ENCODE measurements at places on chromosomes 12 and 14. TPM values are rescaled to one million over a fixed set of nuclear protein-coding genes. Genes with fewer than 3 reads are reported as not detected.

Gene STYK1
- total RNA-seq, result 8.4 TPM

- no peak overlapping the region for H3K4me3 ChIP-seq
- no peaks in the 10 kb centered on the region for H3K4me1 ChIP-seq
- H3K27ac ChIP-seq, result no peak overlapping the region
- DNase-seq, result no peak
- no peaks in the 10 kb centered on the region for H3K27me3 ChIP-seq
- peaks cover 46% of the 10 kb centered on the region for H3K36me3 ChIP-seq
These were observed 9.7 kb downstream of the CKAP4 start for GRCh38 chr12:106238146-106238545.

- no peaks in the 10 kb centered on the region for H3K36me3 ChIP-seq
- H3K27ac ChIP-seq, result no peak overlapping the region
- DNase-seq, result no peak
- peaks cover 13% of the 10 kb centered on the region for H3K4me1 ChIP-seq
- no peaks in the 10 kb centered on the region for H3K27me3 ChIP-seq
These were observed 219.2 kb upstream of the RGS6 start for GRCh38 chr14:71713016-71713415.

- H3K4me1 ChIP-seq, result peaks cover 6% of the 10 kb centered on the region
- no peak overlapping the region for H3K27ac ChIP-seq
- H3K27me3 ChIP-seq, result no peaks in the 10 kb centered on the region
- no peak overlapping the region for H3K4me3 ChIP-seq
- no peaks in the 10 kb centered on the region for H3K36me3 ChIP-seq
These were observed 1145.4 kb upstream of the TMEM132C start for GRCh38 chr12:127121494-127122084.

Gene RHEBL1
- total RNA-seq, result 2.0 TPM

DNA sequence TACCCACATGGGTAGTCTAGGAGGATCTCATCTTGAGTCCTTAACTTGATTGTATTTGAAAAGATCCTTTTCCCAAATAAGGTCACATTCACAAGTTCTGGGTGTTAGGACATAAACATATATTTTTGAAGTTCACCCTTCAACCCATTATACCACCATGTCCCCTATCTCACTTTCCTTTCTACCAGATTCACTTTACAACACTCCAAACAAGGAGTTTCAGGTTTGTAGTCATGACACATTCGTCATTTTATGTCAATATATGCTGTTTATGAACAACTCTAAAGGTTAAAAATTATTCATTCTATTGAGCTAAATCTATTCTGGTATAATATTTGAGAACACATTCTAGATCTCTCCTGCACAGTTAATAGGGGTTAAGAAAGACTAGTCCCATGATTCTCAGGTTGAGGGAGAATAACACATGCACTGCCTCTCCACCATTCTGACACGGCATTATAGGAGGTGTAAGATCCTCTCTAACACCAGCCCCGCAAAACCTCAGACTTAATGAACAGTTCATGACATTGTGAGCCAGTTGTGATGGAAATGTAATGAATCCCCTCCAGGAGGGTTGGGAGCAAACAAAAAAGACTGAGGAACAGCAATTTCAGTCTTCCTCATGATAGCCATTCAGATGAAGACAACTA, 72.0 kb upstream of the PSMA6 start:
- H3K27ac ChIP-seq, result no peak overlapping the region
- no peaks in the 10 kb centered on the region for H3K36me3 ChIP-seq
- H3K4me1 ChIP-seq, result peaks cover 17% of the 10 kb centered on the region
- no peak for DNase-seq

Gene NRIP2
- total RNA-seq, result not detected

Gene SLC6A13
- 3.5 TPM for total RNA-seq

DNA sequence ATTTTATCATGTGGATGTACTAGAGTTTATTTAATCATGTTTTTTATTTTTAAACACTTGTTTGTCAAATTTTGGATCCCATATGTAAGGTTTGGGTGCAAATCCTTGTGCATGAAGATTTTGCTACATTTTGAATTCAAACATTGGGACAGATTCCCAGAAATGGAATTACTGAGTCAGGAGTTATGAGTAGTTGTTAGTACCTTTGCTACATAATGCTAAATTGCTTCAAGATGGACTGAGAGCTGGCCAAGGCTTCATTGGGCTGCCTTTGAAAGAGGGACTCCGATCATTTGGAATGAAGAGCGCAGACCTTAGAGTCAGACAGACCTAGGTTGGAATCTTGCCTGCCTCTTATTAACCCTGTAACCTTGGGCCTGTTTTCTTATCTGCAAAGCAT, 154.9 kb upstream of the PWP1 start:
- H3K4me3 ChIP-seq, result no peak overlapping the region
- no peak for DNase-seq
- H3K4me1 ChIP-seq, result no peaks in the 10 kb centered on the region
- no peak overlapping the region for H3K27ac ChIP-seq

DNA sequence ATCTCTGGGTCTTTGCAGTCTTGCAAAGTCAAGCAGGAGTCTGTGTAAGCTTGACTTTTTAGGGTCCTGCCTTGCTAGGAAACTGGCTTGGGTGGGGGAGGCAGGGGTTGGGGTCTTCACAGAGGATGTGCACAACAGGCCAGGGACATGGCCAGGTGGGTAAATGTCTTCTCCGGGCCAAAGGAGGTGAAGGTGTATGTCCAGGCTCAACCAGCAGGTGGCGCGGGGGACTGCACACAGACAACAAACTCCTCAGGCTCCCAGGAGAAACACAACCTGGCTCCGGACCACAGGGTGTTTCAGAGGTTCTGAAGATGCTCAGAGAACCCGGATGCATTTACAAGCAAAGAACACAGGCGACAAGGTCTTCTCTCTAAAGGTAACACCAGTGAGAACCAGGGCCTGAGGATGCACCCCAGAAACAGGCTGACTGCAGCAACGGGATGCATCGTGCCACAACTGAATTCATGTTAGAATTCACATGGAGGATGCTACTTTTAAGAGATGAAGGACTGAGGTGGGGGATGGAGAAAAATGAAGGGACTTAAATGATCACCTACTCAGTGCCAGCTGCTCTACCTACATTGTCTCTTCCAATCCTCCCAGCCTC, 56.0 kb downstream of the PLEKHG3 start:
- H3K4me3 ChIP-seq, result no peak overlapping the region
- peaks cover 34% of the 10 kb centered on the region for H3K27me3 ChIP-seq
- H3K4me1 ChIP-seq, result peaks cover 66% of the 10 kb centered on the region

DNA sequence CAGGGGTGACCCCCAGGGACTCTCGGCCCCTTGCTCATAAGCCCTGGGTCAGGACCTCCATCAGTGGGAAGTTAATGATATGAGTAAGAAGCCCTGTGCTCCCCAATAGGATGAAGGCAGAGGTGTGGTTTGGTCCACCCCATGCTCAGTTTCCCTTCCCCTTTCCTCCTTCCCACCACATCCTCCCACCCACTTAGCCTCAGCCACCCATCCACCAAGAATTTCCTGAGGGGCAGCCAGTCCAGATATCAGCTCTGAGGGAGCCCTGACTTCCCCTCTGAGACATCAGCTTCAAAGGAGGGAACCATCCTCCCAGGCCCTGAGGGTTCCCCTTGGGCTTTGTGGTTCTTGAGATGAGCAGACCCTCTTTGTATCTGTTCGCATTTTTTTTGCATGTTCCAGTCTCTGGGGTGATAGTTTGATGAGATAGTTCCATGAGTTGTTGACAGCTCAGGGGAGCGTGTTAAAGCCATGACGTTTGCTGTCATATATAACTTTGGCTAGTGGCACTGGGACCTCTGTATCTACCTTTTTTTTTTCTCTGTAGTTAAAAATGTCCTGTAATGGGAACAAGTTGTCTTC, 71.2 kb downstream of the LGMN start:
- H3K27ac ChIP-seq, result no peak overlapping the region

- no peaks in the 10 kb centered on the region for H3K27me3 ChIP-seq
- DNase-seq, result no peak
These were observed 295.2 kb downstream of the SLC16A7 start for GRCh38 chr12:59890896-59891579.

Gene EXOC3L4
- 13.5 TPM for total RNA-seq

Gene TXNRD1
- 269 TPM for total RNA-seq

GRCh38 chr14:22314183-22314820, 274.7 kb downstream of the DAD1 start:
- no peaks in the 10 kb centered on the region for H3K36me3 ChIP-seq
- no peak overlapping the region for H3K27ac ChIP-seq
- no peaks in the 10 kb centered on the region for H3K4me1 ChIP-seq
- DNase-seq, result peak; percentile 57
- H3K27me3 ChIP-seq, result no peaks in the 10 kb centered on the region
